ENCODE measurements at places on chromosomes 5 and 9. TPM values are rescaled to one million over a fixed set of nuclear protein-coding genes. Genes with fewer than 3 reads are reported as not detected.

DNA sequence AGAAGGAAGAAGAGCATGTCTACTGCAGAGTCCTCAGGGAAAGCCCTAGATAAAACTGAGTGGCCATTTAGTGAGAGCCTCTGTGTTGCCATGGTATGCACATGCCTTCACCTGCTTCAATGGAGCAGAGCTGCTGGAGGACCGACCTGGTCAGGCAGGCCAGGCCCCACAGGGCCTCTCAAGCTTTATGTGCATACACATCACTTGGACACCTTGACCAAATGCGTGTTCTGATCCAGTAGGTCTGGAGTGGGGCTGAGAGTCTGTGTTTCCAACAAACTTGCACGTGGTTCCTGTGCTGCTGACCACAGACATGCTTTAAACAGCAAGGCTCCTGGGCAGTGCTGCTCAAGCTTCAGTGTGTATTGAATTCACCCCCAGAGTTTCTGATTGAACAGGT lies 51.4 kb upstream of the SLC2A8 start:
- DNase-seq: no peak

DNA sequence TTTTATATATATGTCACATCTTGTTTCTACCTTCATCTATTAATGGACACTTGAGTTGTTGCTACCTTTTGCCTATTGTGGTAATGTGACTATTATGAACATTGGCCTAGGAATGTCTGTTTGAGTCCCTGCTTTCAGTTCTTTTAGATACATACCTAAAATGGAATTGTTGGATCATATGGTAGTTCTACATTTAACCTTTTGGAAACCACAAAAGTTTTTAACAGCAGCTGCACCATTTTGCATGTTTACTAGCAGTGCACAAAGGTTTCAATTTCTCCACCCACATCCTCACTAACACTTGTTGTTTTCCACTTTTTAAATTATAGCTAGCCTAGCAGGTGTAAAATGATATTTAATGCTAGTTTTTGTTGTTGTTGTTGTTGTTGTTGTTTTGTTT lies 88.4 kb downstream of the GALNT10 start:
- DNase-seq: no peak

GRCh38 chr9:137506274-137506673 lies 43.9 kb downstream of the PNPLA7 start:
- no peak for DNase-seq

GRCh38 chr5:160835818-160836528 lies 16.0 kb downstream of the ATP10B start:
- DNase-seq: no peak

GRCh38 chr5:100828898-100829356 lies 74.2 kb downstream of the ST8SIA4 start:
- DNase-seq: no peak

DNA sequence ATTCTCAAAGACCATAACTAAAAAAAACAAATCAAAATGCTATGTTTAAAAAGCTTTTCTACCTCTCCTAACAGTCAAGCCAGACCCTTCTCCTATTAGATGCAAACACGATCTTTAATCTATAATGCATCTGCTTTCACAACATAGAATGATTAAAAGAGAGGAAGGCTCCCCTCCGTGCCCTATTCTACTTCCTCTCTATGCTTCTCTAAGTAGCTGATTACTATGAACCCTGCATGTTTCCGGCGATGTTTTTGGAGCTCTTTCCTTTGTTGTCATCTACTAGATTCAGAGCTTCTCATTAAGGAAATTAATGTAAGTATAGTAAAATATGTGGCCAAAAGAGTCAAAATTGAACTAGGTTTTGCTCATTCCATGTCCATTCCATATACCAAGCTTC lies 29.2 kb upstream of the CEP120 start:
- DNase-seq: no peak

GRCh38 chr5:66074901-66075300 lies 69.2 kb upstream of the SREK1 start:
- no peak for DNase-seq

MOB3B gene
- 3.2 TPM for total RNA-seq

CDC20B gene
- total RNA-seq: not detected

APC gene
- 15.6 TPM for total RNA-seq

NDUFS6 gene
- total RNA-seq: 39.5 TPM

LECT2 gene
- not detected for total RNA-seq

Measured in activated naive CD4-positive, alpha-beta T cell treated with anti-CD3 and anti-CD28 coated beads for 36 hours (primary cell).